T1000 (cell line): ENCODE measurements at places on chromosomes 16 and 17.

- DNase-seq: no peak
These were observed 443.6 kb downstream of the WWOX start for GRCh38 chr16:78543023-78543422.

DNA sequence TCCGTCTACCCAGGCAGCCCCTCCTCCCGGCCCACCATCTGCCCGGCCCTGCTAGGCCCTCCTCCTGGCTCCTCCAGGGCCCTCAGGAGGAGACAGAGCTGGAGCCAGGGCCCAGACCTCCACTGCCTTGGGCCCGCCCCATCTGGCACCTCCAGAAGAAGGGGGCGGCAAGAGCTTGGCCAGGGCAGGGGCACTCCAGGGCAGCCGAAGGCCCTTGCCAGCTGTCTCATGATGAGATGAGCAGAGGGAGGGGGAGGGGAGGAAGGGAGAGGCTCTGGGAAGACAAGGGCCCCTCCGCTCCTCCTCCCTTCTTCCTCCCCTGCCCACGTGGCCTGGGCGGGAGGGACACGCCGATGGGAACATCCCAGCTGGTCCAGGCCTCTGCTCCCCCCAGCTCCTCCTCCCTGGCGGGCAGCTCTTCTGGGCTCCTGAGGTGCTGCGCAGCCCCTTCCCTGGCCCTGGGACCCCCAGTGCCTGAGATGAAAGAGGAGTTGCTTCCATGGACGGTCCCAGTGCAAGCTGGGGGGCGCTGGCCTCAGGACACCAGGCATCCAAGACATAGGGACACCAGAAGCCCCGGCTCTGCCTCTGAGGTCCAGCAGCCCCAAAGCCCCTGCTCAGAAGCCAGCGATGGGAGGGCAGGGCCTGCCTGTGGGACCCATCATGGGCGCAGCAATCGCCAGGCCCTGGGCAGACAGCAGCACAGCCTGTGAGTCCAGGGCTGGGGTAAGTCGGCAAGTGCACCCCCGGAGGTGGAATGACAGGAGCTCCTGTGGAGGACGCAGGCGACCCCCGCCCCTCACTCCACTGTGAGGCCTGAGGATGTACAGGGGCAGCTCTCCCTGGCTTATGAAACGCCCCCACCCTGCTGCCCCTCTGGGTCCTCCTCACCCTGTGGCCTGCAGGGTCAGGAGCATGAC is 23.6 kb upstream of the ENPP7 start:
- no peak for DNase-seq

- no peak for DNase-seq
These were observed 539 bp downstream of the IFT20 start for GRCh38 chr17:28334666-28335200.

GRCh38 chr17:31582151-31582907 is 190.9 kb downstream of the RAB11FIP4 start:
- peak; percentile 15 for DNase-seq

DNA sequence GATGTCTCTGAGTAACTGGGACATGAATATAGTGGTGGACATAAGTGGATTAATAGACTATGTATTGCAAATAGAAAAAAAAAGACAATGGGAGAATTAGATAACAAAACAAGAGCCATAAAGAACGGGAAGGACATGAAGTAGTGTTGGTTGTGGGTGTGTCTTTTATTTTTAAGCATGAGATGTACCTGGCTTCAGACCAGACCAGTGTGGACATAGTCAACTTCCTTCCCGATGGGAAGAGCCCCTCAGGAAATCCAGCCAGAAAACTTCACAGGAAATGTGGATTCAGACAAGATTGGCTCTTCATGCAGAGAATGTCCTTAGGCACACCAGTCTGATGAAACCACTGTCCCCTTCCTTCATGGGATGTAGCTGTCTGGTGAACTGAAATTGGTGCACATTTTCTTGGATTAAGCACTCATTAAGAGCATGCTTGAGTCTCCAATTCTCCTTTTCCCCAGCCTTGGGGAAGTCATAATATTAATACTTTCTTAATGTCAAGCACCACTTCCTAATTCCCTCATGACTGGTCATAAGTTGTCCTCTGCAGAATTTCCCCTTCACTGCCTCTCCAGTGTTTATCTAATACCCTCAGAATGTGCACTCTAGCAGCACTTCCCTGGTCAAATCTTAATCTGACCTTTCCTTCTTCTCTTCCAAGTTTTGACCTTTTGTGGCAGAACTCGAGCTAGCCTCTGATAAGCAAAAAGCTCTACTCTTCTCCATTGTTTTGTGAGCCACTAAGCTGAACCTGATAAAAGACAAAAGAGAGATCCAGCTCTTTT is 350.6 kb upstream of the MAF start:
- no peak for DNase-seq

DNA sequence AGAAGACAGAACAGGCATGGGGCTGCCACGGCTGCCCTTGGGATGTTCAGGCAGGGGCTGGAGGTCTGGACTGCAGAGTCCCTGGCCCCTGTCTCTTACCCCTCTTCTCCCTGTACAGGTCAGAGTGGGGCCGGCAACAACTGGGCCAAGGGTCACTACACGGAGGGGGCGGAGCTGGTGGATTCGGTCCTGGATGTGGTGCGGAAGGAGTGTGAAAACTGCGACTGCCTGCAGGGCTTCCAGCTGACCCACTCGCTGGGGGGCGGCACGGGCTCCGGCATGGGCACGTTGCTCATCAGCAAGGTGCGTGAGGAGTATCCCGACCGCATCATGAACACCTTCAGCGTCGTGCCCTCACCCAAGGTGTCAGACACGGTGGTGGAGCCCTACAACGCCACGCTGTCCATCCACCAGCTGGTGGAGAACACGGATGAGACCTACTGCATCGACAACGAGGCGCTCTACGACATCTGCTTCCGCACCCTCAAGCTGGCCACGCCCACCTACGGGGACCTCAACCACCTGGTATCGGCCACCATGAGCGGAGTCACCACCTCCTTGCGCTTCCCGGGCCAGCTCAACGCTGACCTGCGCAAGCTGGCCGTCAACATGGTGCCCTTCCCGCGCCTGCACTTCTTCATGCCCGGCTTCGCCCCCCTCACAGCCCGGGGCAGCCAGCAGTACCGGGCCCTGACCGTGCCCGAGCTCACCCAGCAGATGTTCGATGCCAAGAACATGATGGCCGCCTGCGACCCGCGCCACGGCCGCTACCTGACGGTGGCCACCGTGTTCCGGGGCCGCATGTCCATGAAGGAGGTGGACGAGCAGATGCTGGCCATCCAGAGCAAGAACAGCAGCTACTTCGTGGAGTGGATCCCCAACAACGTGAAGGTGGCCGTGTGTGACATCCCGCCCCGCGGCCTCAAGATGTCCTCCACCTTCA is 11.7 kb downstream of the TUBB3 start:
- no peak for DNase-seq

- no peak for DNase-seq
These were observed 16.9 kb upstream of the MRPL38 start for GRCh38 chr17:75921596-75921995.

- DNase-seq: no peak
These were observed 201.6 kb upstream of the C17orf78 start for GRCh38 chr17:37174205-37174604.

GRCh38 chr17:63840591-63841349 is 1.7 kb downstream of the SMARCD2 start:
- DNase-seq: no peak

GRCh38 chr16:2428051-2428783 is 1.0 kb upstream of the CCNF start:
- DNase-seq: peak; percentile 63

DNA sequence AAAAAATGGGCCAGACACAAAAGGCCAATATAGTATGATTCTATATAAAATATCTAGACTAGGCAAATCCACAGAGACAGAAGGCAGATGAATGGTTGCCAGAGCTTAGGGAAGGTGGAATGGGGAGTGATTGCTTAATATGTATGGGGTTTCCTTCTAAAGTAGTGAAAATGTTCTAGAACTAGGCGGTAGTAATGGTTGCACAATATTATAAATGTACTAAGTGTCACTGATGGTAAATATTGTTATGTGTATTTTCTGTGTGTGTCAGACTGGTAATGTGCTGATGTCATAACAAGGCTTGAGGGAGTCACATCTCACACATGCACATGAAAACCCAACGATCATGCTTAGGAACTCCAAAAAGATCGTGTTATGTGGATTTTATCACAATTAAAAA is 106.9 kb upstream of the SIAH1 start:
- no peak for DNase-seq

GRCh38 chr17:82776454-82776853 is 24.6 kb downstream of the TBCD start:
- DNase-seq: no peak

DNA sequence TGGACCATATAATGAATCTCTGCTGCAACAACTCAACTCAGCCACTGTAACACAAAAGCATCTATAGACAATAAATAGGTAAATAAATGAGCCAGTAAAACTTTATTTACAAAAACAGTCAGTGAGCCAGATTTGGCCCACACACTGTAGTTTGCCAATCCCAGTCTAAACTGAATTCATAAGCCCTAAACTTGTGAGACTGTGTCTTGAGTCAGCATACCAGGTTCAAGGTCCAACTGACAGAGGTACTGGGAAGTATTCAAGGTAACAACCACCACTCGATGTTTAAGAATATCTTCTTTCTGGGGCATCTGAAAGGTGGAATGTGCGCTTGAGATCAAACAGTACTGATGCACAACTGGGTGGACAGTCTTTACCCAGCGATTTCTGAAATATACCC is 94.2 kb downstream of the HELZ start:
- no peak for DNase-seq

GRCh38 chr17:5508810-5509209 is 22.4 kb downstream of the MIS12 start:
- peak; percentile 37 for DNase-seq

- DNase-seq: peak; percentile 32
These were observed 23.0 kb downstream of the WNT3 start for GRCh38 chr17:46795379-46795952.

DNA sequence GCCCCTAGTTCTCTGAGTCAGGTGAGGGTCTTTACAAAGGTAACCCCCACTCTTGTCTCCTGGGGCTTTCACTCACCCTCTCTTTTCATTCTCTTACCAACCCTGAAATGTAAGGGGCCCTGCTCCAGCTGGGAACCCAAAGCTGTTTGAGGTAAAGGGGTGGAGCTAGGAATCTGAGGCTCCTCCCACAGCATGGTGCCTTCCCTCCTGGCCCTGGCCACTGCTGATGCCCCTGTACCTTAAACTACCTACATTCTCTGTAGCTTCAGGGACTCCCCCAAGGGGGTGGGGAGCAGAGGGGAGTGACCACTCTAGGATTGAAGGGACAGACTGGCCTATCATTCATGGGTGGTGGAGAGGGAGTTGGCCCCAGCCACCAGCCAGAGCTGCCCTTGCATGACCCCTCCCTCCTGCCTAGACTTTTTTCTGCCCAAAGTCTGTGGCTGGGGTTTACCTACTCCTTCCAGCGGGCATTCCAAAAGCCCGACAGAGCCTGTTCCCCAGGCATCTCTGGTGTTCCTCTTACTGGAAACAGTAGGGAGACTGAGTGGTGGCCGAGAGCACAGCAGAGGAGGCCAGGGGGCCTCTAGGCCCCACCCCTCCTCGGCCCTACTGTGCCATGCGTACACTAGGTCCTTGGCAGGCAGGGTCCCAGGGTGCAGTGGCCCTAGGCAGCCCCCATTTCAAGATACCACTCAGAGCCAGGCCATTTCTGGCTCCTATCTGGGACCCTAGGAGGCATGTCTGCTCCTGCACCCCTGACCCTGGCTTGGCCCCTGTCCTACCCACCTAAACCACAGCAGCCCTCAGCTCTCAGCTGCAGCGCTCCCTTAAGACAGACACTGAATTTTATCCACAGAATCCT is 9.5 kb downstream of the DOK4 start:
- no peak for DNase-seq

DNA sequence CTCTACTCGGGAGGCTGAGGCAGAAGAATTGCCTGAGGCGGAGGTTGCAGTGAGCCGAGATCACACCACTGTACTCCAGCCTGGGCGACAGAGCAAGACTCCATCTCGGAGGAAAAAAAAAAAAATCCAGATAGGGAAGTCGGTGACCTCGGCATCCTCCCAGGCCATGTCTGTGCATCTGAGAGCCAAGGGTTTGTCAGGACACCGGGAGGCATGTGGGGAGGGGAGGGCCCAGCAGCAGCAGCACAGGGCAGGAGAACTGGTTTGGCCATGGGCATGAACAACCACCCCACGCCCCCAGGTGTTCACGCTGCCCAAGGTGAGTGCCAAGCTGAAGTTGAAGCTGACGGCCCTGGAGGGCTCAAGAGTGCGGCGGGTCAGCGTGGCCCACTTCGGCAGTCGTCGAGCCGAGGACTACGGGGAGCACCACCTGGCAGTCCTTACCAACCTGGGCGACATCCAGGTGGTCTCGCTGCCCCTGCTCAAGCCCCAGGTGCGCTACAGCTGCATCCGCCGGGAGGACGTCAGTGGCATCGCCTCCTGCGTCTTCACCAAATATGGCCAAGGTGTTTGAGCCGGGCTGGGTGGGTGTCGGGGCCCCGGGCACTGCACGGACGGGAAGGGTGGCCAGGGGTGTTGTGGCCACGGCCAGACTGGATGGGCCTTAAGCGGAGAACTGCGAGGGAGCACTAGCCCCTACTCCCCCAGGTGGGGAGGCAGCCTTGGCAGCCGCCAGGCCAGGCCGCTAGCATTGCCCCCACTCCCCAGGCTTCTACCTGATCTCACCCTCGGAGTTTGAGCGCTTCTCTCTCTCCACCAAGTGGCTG is 14.7 kb upstream of the MYO15B start:
- DNase-seq: no peak
